ENCODE measurements at places on chromosomes 3 and 15.

- no peak for DNase-seq
Observed at GRCh38 chr15:49145651-49146609, 9.5 kb downstream of the COPS2 start.

GRCh38 chr15:64216730-64217428 is 54.1 kb upstream of the PPIB start:
- DNase-seq: no peak

- no peak for DNase-seq
Observed at GRCh38 chr3:138007898-138008297, 2.1 kb upstream of the CLDN18 start.

DNA sequence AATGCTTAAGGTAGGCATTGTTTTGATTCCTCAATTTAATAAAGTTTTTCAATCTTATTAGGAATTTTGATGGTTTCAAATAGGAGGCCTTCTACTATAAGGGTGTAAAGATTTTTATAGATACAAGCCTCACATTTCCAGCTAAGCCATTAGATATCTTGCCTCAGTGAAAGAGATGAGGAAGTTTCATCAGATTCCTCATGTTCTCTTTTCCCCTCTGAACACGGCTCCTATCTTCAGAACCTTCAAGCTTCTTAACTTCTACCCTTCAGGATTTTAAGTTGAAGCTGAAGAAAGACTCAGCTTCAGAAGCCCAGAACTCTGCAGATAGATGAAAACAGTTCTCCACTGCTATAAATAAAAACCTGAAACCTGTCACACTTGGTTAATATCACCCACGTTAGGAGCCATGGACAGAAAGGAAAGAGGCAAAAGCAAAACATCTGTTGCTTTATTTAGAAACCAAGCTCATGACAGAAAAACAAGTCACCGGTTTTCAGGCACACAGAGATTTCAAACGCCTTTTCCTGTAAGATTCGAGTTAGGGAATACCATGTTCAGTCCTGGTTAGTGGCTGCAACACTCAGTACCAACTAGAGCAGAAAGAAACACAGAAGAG is 82.2 kb upstream of the GOLGA8B start:
- DNase-seq: no peak

GRCh38 chr3:107931326-107931725 is 159.5 kb downstream of the CD47 start:
- DNase-seq: no peak

GRCh38 chr3:187742351-187743171 is 2.7 kb downstream of the BCL6 start:
- no peak for DNase-seq
